ENCODE measurements at places on chromosomes 13 and 19.

- no peak for DNase-seq
Measured at GRCh38 chr19:16829822-16830289, 658 bp downstream of the SIN3B start.

DNA sequence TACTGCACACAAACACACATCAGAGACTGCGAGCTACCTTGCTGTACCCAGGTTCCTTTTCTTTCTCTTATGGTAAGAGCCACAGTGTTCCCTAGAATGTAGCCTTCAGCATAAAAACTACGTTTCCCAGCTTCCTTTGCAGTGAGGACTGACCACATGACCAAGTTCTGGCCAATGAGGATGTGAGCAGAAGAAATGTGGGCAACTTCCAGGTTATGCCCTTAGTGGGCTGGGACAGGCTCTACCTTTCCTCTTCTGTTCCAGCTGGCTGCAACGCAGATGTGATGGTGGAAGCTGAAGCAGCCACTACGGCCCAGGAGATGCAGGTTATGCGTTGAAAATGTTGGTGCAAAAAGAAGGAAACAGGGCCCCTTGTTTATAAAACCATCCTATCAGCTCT lies 27.5 kb downstream of the VRK3 start:
- peak; percentile 41 for DNase-seq

DNA sequence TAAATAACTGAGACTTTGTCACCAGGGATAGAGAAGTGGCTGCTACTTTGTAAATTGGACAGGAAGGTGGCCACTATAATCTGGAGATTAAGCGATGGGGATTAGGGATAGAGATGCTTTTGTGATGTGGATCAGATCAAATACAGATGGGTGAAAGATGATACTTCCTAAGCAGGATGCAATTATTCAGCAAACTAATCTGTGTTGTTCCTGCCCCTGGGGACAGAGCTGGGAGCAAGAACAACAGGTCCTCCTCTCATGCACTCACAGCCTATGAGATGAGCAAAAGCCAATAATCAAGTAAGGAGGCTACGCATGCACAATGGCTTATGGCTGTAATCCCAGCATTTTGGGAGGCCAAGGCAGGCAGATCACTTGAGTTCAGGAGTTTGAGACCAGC lies 4.6 kb downstream of the RGL3 start:
- DNase-seq: no peak

- no peak for DNase-seq
Measured at GRCh38 chr19:17415121-17415520, 4.7 kb upstream of the MVB12A start.

DNA sequence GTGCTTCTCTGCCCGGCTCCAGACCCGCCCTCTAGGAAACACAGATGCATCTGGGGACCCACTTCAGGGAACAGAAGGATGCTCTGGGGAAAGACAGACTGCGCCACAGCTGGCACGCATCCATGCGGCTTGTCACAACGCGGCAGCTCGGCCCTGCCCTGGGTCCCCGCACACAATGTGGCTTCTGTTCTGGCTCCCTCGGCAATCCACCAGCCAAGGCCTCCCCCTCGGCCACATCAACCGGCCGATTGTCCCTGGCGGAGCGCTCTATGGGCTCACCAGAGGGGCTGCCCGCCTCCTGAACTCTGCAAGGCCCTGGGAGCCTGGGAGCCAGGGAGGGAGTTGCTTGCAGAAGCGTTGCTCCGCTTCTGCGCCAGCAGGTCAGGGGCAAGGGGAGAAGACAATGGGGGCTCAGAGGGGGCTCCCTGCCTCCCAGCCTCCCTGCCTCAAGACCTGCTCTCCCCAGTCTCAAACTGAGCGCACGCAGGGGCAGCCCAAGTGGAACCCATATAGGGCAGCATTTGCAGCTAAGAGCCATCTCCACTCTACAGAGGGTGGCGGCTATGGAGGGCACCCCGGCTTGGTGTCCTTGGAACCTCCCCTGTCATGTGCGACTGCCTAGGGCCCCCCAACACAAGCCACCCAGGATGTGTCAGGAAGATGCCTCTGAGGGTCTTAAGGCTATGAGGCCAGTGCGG lies 37.9 kb downstream of the MLLT1 start:
- no peak for DNase-seq

DNA sequence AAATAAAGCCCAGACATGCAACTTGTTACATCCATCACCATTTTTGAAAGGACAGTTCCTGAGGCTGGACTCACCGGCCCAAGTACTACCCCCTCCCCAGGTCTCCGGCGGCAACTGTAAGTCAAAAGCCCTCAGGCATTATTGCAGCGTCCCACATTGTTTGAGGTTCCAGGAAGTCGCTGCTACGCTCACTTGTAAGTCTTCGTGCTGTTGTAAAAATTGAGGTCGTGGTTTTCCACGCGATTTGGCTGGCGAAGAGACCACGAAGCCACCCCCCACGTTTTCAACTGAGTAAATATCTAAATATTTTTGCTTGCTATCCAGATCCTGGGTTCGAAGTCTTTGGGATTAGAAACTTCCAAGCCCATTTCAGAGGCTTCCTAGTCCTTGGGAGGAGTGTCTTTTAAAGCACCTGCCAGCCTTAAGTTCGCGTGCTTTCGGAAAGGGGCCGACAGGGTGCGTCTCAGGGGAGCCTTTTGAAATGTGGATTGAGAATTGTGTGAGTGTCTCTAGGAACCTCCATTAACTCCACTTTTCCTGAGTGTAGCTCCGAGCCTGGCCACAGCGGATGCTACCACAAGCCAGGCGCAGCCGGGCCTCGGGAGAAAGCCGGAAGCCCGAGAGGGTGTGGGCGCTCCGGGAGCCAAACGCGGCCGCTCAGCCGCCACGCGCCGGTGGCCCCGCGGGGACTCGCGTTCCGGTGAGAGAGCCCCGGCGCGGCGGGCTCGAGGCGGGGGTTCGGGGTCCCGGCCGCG lies 434 bp upstream of the FNDC3A start:
- peak; percentile 56 for DNase-seq

GRCh38 chr19:18969931-18970659 lies 29.1 kb upstream of the HOMER3 start:
- DNase-seq: no peak

GRCh38 chr13:20706661-20707060 lies 3.2 kb downstream of the IL17D start:
- DNase-seq: no peak

- no peak for DNase-seq
Measured at GRCh38 chr13:21355304-21355703, 103.8 kb downstream of the ZDHHC20 start.

DNA sequence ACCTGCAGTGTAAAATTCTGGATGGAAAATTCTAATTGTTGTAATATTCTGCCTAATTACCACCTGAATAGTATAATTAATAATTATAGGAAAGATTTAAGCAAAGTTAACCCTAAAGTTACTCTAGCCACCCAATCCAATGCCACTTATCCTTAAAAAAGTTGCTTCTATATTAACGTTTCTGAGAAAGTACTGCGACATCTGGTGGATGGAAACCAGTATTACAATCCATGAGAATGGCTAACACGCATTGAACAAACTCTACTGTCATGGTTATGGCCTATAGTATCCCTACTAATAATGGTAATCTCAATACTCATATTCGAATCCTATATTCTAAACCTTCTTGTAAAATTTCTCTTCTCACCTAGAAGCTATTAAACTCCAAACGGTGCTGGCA lies 1551.8 kb downstream of the SLITRK1 start:
- no peak for DNase-seq

- no peak for DNase-seq
Measured at GRCh38 chr13:112870051-112870331, 99.0 kb upstream of the MCF2L start.

- DNase-seq: no peak
Measured at GRCh38 chr19:45505151-45505995, 1.9 kb upstream of the VASP start.

GRCh38 chr13:67137044-67137735 lies 92.9 kb downstream of the PCDH9 start:
- DNase-seq: no peak

DNA sequence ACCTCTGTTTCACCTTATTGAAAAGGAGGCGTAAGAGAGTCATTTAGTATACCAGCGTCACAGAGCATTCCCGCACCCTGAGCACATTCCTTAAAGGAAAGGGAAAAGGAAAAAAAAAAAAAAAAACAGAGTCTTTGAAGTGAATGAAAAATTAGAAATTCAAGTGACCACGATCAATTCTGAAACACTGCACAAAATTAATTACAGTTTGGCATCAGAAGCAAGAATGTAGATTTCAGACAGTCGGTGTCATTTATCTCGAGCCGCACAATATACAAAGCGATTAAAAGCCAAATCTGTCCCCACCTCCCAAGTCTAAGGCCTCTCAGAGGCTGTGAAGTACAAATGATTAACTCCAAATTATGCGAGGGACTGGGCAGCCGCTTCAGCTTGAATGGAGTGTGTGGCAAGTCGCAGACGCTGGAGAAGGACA lies 173.7 kb upstream of the ZNF507 start:
- no peak for DNase-seq

- peak; percentile 78 for DNase-seq
Measured at GRCh38 chr13:59391696-59392095, 772.0 kb downstream of the DIAPH3 start.

GRCh38 chr13:32409561-32410421 lies 18.1 kb downstream of the N4BP2L1 start:
- DNase-seq: no peak

DNA sequence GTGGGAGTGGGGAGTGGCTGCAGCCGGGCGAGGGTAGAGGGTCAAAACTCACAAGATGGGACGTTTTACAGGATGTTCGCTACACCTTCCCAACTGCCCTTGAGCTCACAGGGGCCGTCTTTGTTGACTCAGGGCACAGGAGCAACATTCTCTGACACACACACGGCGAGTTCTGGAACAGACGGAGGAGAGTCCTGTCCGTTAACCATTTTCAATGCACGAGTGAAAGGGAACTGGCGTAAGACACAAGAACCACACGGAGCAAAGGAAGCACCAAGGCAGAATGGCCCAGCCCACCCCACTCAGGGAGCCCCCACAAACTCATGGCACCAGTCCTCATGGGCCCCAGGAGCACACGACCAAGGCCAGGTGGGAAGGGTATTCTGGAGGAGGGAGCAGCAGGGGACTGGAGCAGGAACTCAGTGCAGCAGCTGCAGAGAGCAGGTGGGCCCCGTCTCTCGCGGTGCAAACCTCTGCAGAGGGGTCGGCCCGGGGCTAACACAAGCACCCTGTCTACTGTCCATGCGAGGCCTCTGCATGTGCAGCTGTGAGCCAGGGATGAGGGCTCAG lies 37.9 kb upstream of the ISYNA1 start:
- DNase-seq: no peak

DNA sequence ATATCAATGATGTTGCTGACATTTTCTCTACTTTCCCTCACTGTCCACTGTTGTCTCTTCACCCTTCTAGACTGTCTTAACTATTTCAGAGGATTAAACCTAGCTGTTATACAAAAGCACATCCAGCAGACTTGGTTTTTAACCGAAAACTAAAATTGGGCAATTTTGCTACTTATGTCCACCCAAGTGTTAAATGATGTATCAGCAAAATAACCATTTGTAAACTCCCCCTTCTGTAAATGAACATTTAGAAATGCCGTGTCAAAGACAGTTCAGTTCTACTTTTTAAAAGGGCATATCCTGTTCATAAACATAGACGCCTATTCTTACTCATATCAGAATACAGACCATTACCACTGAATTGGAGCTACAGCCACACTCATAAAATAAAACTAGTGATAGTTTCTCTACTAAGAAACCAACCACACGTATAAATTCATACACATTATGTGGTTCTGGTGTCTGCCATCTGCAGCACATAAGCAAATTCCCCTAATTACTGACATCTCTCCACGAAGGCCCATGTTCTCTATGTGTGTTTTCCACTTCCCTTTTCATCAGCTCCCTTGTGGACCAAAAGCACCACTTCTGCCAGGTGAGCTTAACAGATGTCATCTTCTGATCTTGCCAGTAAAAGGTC lies 1091.8 kb downstream of the PCDH9 start:
- no peak for DNase-seq

GRCh38 chr19:12913851-12914690 lies 5.0 kb downstream of the SYCE2 start:
- DNase-seq: peak; percentile 65

GRCh38 chr19:48249502-48250014 lies 6.2 kb downstream of the CARD8 start:
- DNase-seq: peak; percentile 77

DNA sequence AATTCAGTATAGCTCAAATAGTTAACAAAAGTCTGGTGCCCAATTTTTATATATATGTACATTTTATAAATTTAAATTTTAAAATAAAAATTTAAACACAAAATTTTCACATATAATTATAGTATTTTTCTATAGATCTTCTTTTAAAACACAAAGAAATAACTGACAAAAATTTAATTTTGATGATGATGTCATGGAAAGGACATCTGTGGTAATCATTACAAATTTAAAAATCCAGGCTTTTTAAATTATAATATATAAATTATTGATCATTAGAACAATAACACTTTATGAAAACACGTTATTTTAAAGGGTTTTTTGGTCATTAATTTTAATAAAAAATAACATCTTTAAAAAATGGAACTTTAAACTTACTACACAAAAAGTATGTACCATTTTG lies 381.1 kb downstream of the DACH1 start:
- DNase-seq: no peak

GRCh38 chr19:33612928-33613619 lies 8.7 kb upstream of the CHST8 start:
- no peak for DNase-seq

DNA sequence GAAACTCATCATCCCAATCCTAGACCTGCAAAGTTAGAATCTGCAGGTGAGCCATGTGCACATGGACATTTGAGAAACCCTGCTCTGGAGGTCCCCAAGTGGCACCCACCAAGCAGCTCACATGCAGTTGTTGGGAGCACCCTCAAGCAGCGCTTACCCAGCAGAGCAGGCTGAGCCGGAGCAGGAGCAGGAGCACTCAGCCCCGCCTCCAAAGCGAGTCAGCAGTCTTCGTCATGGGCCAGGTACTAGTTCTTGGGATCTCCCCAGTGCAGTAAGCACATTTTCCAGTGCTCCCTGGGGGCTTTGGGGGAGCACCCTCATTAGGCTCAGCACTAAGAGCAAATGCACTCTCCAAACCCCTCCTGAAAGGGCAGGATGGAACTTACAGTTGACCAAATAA lies 572.7 kb downstream of the IRS2 start:
- DNase-seq: no peak

DNA sequence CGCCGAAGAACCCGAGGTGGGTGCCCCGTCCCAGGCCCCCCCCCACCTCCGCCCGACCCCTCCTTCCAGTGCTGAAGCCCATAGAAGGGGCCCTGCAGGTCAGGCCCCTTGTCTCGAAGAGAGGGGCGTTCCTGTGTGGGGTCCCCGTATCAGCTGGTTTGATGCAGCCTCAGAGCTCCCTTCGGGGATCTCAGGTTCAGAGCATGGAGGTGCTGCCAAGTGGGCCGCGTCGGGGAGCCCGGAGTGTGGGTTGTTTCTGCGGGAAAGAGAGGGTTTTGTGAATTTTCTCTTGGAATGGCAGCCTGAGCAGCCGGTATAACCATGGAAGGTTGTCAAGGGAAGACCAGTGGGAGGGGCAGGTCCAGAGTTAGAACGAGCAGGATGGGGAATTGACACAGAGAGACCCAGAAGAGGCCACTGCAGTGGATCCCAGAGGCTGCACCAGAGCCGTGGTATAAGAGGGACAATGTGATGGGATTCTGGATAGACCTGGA lies 384 bp downstream of the TRAPPC2B start:
- no peak for DNase-seq

- no peak for DNase-seq
Measured at GRCh38 chr13:18944501-18945068, 237.0 kb downstream of the TUBA3C start.
